ENCODE measurements at places on chromosomes 5 and 9.

DNA sequence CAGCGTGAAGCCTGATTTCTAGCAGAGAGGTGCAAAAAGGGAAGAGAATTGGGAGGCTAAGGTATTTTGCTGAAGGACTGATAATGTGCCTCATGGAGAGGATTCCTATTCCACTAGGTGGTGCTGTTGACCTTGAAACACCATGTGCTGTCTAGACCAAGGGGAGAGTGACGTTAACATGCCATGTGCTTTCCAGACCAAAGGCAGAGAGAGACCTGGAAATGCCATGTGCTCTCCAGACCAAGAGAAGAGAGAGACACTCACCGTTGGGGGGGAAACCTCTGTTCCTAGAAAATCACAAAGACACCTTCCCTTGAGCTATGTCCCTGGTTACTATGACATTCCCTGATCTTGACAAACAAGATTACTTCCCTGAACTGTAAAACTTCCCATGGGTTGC is 286.0 kb upstream of the TUSC1 start:
- DNase-seq: peak; percentile 23

GRCh38 chr9:120919843-120920805 is 6.5 kb downstream of the TRAF1 start:
- peak; percentile 36 for DNase-seq

- no peak for DNase-seq
Measured at GRCh38 chr9:115553060-115553773, 435.3 kb upstream of the TNC start.

GRCh38 chr9:124210697-124211096 is 47.1 kb upstream of the NEK6 start:
- no peak for DNase-seq

- DNase-seq: no peak
Measured at GRCh38 chr5:98204798-98205197, 568.7 kb upstream of the RGMB start.

- DNase-seq: peak; percentile 84
Measured at GRCh38 chr5:168679515-168679920, 100.3 kb upstream of the PANK3 start.

GRCh38 chr5:179287631-179288030 is 57.6 kb downstream of the ADAMTS2 start:
- no peak for DNase-seq

DNA sequence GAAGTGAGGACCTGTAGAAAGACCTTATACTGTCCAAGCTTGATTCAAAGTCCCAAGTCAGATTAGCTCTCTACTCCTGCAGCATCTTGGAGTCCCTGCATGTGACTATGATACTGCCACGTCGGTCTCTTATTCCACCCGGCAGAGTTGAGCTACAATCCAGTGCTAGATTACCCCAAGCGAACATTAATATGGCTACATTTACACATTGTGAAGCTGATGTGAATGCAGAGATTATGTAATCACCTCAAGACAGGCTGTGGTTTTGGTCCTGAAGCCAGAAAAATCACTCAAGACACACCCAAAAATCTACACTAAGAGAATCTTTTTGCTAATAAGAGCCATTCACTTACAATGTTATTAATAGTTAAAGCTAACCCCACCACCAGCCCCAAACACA is 116.7 kb downstream of the GNA14 start:
- no peak for DNase-seq

- no peak for DNase-seq
Measured at GRCh38 chr5:157359356-157360055, 93.6 kb downstream of the CYFIP2 start.

- no peak for DNase-seq
Measured at GRCh38 chr9:88197781-88198340, 59.6 kb upstream of the SPATA31C2 start.

- DNase-seq: no peak
Measured at GRCh38 chr5:127550652-127551409, 33.4 kb downstream of the PRRC1 start.

DNA sequence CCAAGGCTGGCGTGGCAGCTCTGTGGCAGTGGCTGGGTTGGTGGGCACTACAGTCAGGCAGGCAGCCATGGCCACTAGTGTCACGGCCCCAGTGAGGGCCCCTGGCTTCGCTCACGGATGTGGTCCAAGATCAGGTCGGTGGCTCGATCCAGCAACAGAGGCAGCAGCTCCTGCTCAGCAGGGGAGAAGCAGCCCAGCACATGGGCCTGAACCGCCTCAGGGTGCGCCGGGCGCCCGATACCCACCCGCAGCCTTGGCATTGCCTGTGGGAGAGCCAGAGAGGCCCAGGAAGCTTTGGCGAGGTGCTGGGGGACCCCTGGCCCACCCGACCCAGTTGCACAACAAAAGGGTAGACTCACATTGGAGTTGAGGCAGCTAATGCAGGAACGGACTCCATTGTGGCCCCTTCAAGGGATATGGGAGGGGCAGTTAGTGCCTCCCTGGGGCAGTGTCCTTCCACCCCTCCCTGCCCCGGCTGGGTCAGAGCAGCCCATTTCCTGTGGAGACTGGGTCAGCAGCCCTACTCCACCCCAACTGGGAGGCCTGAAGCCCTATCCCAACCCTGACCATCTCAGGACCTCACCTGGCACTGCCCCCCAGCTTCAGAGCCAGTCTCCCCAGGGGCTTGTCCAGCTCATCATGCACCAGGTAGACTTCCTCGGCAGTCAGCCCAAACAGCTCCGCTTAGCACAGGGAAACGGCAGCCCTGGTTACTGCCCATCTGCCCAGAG is 1.3 kb downstream of the PTRH1 start:
- DNase-seq: no peak

DNA sequence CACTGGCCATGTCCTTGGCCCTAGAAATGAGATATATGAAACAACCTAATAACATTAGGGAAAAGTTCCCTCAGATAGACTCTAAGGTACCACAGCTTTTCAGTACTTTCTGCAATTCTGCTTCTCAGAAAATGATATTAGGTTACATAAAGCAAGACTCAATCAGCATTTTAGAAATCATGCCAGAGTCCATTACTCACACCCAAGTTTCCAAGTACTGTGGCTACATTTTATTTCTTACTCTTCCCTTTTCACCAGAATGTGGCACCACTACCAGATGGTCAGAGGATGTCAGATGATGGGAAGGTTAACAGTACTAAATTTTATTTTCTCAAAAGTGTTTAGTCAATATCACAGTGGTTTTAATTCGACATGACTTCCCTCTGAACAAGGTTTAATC is 217.2 kb downstream of the MLLT3 start:
- DNase-seq: no peak

- no peak for DNase-seq
Measured at GRCh38 chr5:40383749-40384651, 295.7 kb upstream of the PTGER4 start.

DNA sequence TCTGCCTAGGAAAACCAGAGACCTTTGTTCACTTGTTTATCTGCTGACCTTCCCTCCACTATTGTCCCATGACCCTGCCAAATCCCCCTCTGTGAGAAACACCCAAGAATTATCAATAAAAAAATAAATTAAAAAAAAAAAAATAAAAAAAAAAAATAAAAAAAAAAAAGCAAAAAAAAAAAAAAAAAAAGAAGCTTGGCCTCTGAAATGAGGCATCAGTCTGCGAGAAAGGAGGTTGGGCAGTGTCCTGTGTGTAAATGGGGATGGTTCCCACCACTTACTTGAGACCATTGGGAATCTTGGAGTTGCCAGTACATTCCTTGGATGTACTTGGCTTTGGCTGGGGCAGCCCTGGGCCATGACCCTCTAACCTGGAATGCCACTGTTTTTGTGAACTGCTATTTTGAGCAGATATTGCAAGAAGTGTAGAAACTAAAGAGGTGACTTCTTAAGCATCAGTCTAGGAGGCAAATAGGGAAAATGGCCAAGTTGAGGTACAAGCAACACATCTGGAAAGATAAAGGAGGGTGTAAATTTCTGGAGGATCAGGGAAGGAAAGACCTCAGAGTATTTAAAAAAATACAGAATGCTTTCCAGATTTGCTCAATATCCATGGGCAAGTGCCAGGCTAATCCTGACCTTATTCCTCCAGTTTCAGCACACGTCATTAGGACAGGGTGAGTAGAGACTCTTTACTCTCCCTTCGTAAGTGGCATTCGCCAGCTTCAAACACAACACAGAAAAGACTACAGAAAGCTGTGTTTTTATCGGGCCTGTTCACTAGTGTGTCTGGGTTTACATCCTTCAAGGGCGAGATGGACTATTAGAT is 58.1 kb downstream of the HSPA4 start:
- no peak for DNase-seq

DNA sequence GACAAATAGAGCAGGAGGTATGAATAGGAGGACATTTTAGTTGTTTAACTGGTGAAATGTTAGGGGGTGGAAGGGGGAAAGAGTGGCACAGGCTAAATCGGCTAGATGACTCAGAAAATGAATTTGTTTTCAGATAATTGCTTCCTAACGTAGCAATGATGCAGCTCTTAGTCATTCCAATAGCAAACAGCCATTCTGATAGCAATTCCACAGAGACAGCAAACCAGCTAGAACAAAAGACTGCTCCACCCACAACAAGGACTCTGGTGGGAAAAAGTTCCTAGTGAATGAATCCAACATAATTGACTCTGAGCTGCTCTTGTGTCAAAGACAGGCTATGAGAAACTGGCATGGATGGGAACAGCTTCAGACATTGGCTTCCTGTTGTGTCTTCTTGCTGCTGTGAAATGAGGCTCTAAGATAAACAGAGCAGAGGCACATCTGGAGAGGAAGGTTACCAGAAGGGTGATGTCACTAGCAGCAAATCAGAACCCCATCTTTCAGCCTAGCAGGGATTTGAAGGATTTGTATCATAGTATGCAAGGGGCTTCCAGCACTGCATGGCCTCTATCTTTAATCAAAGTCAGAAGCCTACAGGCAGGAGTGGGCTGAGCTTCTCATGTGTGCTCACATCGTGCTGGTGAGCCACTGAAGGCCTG is 28.1 kb upstream of the F2RL1 start:
- no peak for DNase-seq

DNA sequence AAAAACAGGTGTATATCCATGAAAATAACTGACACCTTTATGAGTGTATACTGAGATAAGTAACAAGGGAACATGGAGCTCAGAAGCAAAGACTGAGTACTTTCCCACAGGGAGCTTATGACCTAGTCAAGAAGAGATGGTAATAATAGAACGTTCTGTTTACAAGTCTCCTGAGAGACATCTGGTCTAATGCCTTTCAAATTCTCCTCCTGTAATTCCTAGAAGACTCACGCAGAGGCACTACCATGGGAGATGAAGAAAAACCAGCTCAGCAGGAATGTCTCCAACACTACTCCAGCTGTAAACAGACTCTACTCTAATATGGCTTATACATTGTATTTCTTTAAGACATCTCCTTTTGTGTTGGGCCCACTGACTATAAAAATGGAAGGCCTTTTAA is 503.6 kb upstream of the TUSC1 start:
- no peak for DNase-seq

GRCh38 chr9:16171911-16172310 is 619.1 kb downstream of the CCDC171 start:
- DNase-seq: no peak

DNA sequence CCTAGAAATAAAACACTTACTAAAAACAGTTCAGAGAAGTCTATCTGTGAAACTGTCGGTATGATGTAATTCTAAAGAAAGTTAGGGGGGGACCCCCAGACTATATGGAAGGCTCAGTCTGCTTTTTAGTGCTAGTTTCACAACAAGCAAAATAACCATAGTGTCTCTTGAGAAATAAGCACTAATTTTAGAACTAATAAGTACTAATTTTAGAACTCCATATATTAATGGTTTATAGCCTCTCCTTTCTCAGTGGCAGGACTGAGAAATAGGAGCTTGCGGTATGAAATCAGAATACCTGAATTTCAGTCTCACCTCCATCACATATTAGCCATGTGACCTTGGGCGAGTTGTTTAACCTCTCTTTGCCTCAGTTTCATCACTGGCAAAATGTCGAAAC is 1.4 kb upstream of the PHF24 start:
- DNase-seq: no peak

DNA sequence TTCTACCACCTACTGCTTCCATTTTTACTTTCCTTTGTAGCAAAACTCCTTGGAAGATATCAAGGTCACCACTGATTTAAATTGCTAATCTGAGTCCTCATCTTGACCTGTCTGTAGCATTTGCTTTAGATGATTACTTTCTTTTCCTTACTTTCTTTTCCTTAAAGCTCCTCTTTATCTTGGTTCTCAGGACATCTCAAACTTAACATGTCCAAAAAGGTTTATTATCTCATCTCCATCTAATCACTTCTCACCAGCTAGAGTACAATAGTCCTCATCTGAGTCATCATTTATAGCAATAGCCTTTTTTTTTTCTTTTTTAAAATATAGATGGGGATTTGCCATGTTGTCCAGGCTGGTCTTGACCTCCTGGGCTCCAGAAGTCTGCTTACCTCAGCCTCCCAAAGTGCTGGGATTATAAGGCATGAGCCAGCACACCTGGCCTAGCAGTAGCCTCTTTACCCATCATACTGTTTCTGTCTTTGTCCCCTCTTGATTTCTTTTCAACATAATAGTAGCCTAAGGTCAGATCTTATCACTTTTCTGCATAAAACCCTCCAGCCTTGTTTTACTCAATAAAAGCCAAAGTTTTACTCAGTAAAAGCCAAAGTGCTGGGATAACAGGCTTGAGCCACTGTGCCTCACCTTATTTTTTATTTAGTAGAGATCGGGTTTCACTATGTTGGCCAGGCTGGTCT is 32.9 kb upstream of the GPR21 start:
- DNase-seq: no peak

DNA sequence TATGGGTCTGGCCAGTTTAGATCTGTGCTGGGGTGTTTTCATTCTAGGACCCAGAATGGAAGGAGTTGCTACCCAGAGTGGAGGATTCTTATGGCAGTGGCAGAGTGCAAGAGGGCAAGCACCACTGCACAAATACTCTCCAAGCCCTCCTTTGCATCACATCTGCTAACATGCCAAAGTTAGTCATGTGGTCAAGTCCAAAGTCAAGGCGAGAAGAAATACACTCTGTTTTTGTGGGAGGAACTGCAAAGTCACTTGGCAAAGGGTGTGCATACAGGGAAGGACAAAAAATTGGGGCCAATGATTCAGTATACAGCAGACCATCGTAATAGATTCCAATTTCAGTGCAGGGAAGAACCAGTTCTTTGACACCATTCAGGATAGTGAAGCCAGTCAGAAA is 43.9 kb upstream of the HMGCS1 start:
- no peak for DNase-seq

Measured in stimulated activated CD8-positive, alpha-beta memory T cell treated with anti-CD3 and anti-CD28 coated beads, Interleukin-4, amount 100 ng/mL, for 48 hours (primary cell).